ENCODE measurements at places on chromosomes 13 and 19.

GRCh38 chr13:27359199-27359821, 65.1 kb upstream of the GTF3A start:
- DNase-seq: peak; percentile 72

GRCh38 chr13:65763811-65764210, 1466.3 kb downstream of the PCDH9 start:
- no peak for DNase-seq

- peak; percentile 51 for DNase-seq
These were observed at the start of gene GIPR for GRCh38 chr19:45667620-45668341. GIPR (plus strand) TSS chr19:45668221; CDS start chr19:45669521, 1,300 bp downstream.

- DNase-seq: peak; percentile 15
These were observed at the start of gene CHST8 for GRCh38 chr19:33621811-33622504. CHST8 (plus strand) TSS chr19:33621953; CDS start chr19:33689262, 67,309 bp downstream.

DNA sequence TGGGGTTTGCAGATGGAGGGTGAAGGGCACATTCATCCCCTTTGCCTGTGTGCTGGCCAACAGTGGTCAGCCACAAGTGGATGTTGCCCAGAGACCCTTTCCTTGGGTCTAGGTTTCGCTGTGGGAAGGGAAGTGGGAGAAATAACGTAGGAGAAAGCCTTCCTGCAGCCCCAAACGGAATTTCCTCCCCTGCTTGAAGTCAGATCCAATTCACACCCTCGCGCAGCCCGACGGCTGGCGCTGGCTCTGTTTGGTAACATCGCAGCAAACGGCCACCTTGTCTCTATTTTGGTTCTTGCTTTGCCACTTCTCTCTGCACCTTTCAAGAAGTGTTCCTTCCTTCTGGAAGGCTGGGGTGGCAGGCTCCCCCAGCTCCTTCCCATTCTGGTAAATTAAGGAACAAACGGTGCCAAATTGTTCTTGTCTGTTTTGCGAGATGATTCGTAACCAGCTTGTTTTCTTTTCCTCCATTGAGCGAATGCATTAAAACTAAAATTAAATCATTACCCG, 45.4 kb downstream of the CHST8 start:
- DNase-seq: no peak

GRCh38 chr19:41936961-41937360, 8.7 kb upstream of the ERFL start:
- DNase-seq: no peak

DNA sequence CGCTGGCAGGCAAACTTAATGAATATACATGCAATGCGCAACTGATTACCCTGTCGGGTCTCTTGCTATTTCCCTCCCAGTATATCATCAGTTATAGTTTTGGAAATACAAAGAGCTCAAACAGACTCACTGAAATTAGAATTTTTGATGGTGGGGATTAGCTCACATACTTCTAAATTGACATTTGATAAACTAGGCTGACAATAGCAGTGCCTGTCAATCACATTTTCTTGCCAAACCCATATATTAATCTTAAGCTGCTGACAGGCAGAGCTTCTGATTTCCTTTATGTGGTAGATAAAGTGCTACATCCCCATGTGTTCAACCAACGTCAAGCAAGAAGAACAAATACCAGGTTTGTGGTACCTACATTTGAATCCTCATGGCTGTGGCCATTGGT, 241.6 kb downstream of the DNAJC15 start:
- no peak for DNase-seq

DNA sequence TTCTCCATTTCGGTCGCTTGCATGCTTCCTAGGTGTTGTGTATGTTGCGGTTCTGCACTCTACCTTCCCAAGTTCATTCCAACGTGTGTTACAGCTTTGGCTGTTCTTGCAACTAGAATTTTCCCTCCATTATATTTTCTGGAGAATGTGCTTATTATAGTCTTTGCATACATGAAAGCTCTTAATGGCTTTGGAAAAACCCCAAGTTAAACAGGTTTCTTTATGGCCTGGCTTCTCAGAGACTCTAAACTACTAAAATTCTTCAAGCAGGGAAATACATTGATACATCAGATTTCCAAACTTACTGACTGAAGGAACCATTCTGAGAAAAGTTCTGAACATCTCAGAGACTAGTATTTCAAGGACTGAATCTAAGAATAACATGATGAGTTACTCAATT, 11.9 kb downstream of the MIPEP start:
- no peak for DNase-seq

- no peak for DNase-seq
These were observed 15.2 kb downstream of the ERFL start for GRCh38 chr19:41912899-41913537.

DNA sequence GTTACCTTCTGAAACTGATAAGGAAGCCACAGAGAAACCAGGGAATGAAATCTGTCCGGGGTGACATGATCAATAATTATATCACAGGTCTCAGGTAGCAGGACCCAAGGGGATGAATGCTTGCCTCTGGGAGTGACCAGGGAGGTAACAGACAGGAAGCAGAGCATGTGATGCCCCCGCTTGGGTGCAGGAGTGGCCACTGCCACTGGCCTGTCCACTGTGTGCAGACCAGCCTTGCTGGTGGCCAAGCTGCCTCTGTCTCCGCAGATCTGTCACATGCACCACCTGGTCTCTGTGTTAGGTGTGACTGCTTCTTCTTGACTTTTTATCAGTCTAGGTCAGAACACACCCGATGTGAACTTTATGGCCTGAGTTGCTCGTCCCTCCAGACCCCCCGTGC, 71.8 kb downstream of the PEPD start:
- no peak for DNase-seq

- DNase-seq: no peak
These were observed 38.1 kb downstream of the DOCK9 start for GRCh38 chr13:98939660-98940191.

DNA sequence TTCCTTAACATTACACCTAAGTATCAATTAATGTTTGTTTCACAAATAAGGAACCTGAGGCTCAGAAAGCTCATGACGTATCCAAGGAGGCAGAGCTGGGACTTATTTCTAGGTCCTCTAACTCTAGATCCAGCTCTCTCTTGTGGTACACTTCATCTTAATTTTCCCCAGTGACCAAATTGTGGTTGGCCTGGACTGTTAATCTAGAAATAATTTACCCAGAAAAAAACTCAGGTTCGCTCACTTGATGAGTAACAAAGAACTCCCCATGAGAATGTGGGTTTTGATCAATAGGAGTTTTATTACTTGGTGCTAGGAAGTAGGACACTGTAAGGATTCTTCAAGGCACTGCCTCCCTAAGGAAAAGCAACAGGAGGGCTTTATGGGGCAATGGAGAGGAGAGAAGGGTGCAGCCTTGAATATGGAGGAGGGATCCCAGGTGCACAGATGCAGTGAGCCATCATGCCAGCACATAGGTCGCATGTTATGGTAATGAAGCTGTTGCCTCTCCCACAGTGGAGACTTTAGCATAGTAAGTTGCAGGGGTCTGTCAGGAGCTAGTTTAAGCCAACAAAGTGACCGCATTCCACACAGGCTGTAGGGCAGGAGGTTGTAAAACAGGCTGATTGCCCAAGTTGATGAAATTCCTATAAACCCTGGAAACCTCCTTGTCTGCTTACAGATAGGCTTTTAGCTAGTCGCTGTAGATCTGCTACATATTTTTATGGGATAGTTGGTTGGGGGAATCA, 14.7 kb downstream of the RAP2A start:
- DNase-seq: no peak

- no peak for DNase-seq
These were observed 251.1 kb downstream of the EFNB2 start for GRCh38 chr13:106284358-106284757.

DNA sequence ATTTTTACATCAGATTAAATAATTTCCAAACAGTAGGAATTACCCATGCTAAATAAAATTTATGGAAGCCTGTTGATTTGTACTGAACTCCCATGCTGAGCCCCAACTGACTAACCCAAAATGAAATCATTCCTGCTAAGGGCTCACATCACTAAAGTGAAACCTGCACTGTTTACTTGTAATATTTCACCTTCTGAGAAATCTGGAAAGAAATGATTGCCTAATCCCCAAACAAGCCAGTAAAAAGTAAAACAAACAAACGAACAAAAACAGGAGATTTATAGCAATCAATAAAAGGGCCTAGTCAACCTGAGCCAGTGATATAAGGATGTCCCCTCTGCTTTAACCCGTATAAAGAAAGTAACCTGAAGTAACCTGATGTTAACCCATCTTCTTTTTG, 1599.8 kb downstream of the OLFM4 start:
- DNase-seq: no peak

DNA sequence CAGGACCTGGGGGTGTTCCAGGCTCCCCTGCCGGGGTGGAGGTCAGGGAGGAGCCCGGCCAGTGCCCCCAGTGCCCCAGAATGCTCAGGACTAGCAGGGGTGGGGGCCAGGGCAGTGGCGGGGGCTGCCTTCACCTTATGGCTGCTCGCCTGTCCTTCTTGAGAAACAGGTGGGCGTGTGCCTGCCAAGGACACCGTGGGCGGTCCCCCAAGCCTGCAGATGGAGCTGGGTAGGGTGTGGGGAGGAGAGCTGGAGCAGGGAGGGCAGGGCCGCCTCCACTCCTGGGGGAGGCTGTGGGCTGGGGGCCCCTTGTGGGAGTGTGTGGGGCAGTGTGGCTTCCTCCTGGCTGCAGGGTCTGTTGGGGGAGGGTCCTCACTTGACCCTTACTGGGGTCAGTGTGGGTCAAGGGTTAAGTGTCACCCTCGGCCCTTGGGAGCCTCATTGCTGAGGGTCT, 160.1 kb downstream of the KDM4B start:
- no peak for DNase-seq

GRCh38 chr19:47322058-47322457, 9.9 kb upstream of the C5AR2 start:
- DNase-seq: no peak

GRCh38 chr13:112973577-112973951, 4.5 kb downstream of the MCF2L start:
- no peak for DNase-seq

DNA sequence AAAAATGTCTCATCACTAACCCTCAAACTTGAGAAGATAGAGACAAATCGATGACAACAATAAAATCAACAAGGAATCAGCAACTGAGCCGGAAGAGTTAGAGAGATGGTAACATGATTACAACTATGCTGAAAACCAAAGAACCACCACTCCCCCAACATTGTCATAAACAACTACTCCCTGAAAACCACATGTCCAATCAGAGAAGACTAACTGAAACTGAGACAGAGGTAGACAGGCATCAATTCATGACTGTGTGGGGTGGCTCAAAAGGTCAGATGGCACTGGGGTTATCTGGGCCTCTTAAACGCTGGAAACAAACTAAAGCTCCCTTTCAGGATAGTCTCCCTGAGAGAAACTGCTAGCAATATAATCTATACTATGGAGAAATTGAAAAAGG, 488.8 kb downstream of the KCTD12 start:
- DNase-seq: no peak

DNA sequence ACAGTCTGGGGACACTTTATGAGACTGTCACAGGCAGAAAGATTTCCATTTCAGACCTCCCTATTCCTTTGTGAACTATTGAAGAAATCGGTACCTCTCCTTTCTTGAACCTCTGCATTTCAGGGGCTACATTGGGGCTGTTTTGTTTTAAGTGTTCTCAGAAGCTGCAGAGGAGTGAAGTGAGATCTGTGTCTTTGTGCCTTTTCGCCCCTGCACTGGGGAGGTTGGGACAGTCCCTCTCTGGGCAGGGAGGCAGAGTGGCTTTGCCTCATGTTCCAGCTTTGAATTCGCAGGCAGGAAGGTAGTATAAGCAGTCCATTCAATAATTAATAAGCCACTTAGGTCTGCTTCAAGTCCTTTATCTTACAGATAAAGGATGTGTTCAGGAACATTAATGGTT, 9.5 kb upstream of the AMER2 start:
- no peak for DNase-seq

- DNase-seq: no peak
These were observed 37.8 kb downstream of the EPS15L1 start for GRCh38 chr19:16433986-16434385.

DNA sequence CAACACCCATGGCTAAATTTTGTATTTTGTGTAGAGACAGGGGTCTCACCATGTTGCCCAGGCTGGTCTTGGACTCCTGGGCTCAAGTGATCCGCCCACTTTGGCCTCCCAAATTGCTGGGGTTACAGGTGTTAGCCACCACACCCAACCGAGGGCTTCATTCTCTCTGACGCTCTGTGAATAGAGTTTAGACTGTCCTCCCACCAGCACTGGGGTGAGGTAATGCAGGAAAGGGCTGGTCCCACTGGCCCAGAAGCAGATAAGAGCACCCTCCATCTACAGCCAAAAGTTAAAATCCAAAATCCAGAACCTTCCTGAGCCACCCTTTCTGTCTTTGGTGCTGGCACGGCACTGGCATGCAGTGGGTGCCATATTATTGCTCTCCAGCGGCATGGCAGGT, 31.8 kb upstream of the HOMER3 start:
- DNase-seq: no peak

GRCh38 chr19:49400029-49400428, 12.0 kb downstream of the KASH5 start:
- no peak for DNase-seq

- DNase-seq: no peak
These were observed 70.3 kb upstream of the MCF2L start for GRCh38 chr13:112898621-112899280.

DNA sequence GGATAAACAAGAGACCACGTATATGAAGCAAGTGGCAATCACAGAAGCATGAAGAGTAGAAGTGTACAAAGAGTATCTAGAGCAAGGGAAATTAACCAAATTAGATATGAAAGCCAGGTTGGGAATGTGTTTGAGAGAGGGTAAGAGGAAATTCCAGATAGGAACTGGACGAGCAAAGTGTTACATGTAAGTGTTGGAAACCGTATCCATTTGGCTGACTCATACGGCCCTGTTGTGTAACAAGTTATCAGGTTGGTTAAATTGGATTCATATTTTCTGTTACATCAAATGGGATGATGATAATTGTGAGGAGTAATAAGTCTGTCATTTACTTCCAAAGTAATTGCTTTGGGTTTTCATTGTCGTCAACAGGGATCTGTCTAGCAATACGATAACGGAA, 46.7 kb downstream of the RXFP2 start:
- DNase-seq: no peak

GRCh38 chr13:101930331-101930730, 471.5 kb downstream of the FGF14 start:
- no peak for DNase-seq

- no peak for DNase-seq
These were observed 77.3 kb downstream of the SLC6A16 start for GRCh38 chr19:49247676-49248075.

- DNase-seq: no peak
These were observed 2612.9 kb upstream of the PCDH20 start for GRCh38 chr13:64028551-64028950.

GRCh38 chr19:19661141-19661674, 2.3 kb downstream of the ATP13A1 start:
- no peak for DNase-seq

DNA sequence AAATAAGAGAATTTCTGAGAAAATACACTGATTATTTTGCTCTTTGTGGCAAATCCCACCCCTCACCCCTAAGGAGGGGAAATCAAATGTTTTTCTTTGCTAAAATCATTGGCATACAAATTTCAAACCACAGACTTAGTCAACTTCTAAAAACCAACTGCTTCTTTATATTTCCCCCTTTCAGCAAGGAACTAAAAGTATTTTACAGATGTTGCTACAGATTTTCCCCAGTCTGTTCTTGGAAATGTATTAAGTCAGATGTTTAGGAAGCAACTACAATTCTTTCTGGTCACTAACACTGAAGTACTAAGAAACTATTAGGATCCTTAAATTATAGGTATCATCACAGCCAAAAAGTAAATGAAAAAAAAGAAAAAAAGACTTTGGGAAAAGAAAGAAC, 6.9 kb downstream of the MTMR6 start:
- no peak for DNase-seq

Data from small intestine (tissue), 16 donors.